NCI-H524 treated with DMSO at 0.1 percent for 48 hours (cell line): ENCODE measurements at places on chromosomes 4 and X.

- DNase-seq, result no peak
These were observed 860 bp downstream of the FAM50A start for GRCh38 chrX:154444755-154445246.

GRCh38 chr4:79049840-79050540, 110.8 kb upstream of the PAQR3 start:
- DNase-seq, result no peak

DNA sequence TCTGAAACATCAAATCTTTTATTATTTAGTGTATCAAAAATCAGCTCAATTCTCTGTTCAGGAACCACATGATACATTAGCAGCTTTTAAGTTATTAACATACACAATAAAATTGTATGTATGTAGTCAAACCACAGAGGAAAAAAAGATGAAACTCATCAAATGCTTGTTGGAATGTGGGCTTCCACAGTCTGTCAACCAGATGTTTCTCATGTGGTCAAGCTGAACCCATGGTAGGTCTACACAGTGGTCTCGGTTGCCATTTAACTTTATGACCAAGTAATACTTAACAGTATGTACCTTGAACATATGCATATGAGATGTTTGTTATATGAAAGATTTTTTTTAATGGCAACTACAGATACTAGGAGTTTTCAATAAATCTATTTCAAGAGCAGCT, 427.8 kb downstream of the IL15 start:
- no peak for DNase-seq

- no peak for DNase-seq
These were observed 30.8 kb downstream of the ASB5 start for GRCh38 chr4:176238157-176238610.

DNA sequence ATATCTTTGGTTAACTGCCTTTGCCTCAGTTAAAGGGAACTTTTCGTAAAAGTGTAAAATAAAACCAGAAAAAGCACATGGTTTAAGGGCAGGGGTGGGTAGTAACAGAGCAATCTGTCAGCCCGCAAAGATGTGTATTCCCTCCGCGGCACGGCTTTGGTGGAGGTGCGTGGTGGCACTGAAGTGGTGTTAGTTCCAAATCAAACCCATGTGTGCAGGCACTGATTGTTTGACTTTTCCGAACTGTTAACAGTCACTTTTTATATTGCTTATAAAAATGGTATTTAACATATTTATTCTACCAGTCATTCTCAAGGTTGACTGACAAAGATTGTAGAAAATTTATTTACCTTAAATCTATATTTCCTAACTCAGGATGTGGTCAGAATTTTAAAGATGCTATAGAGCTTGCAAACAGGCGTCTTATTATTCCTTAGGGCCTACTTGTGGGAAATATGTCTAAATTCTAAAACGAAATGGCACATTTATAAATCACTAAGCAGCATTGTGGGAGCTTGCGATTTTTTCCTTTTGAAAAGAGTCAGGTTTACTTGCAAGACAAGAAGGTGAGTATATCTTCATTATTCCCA, 272.7 kb upstream of the PCDH18 start:
- no peak for DNase-seq

DNA sequence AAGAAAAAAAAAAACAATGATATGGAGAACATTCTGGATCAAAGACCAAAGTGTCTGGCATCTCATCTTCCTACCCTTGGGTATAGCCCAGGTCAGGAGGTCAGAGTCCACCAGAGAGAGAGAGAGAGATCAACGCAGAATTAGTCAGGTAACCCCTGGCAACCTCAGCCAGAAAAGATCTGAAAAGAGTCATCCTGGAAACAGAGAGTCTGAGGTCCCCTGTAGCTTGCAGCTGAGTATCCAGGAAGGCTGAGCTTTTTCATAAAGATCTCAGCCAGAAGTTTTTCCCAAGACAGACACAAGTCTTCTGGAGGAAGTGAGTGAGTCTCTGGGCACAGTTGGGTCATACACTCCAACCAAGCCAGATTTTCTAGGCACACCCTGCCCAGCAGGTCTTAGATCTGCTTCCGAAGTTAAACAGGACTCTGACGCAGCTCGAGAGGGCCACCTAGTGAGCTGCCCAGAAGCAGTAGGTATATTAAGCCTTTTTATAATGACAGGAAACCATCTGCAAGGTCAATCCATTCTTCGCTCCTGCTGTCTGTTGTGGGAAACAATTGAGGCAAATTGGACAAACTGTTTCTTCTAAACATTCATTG, 35.7 kb downstream of the ACE2 start:
- peak; percentile 24 for DNase-seq
